ENCODE measurements at places on chromosomes 5 and 9. TPM values are rescaled to one million over a fixed set of nuclear protein-coding genes. Genes with fewer than 3 reads are reported as not detected.

The CARTPT gene
- total RNA-seq, result not detected

The TEX48 gene
- not detected for total RNA-seq

The FAM78A gene
- total RNA-seq, result 1.2 TPM

The CDC25C gene
- total RNA-seq, result not detected

The IER5L gene
- 4.5 TPM for total RNA-seq

The ADGRD2 gene
- total RNA-seq, result not detected

The LHX3 gene
- total RNA-seq, result not detected

The MARCOL gene
- total RNA-seq, result not detected
